ENCODE measurements at places on chromosomes 4 and X. TPM values are rescaled to one million over a fixed set of nuclear protein-coding genes. Genes with fewer than 3 reads are reported as not detected.

Gene CDKL2
- polyA plus RNA-seq: not detected

- DNase-seq: no peak
- no peak overlapping the region for H3K4me3 ChIP-seq
- H3K4me1 ChIP-seq: no peaks in the 10 kb centered on the region
- H3K27ac ChIP-seq: no peak overlapping the region
- peaks cover 1% of the 10 kb centered on the region for H3K27me3 ChIP-seq
These were observed 351.9 kb downstream of the FAT4 start for GRCh38 chr4:125666635-125667034.

Gene SPACA5
- polyA plus RNA-seq: not detected

DNA sequence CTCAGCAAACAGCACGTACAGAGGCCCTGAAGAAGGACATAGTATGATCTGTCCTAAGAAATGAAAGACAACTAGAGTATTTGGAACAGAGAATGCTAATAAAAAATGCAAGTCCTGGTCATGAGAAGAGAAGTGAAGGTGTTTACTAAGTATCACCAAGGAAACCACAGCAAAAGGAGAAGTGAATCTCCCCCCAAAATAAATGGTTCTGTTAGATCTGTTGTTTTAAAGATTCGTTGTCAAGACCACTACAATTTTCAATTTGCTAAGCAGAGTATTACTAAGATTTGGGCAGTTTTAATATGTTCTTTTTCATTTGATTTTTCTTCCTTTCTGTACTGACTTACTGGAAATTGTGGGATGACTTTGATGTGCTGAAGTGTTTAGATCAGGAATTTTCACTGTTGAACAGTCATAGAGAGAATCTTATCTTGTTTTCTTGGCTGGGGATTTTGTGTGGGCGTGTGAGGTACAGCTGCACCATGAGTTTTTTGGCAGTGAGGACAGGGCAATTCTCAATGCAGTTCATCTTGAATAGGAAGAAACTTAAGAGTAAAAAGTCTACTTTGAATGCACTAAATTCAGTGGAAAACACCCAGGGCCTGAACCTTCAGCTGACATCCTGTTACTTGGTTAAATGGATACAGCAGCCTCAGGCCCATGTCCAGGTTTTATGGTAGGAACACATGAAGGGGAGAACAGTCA is 132.2 kb downstream of the STIM2 start:
- no peaks in the 10 kb centered on the region for H3K27me3 ChIP-seq
- H3K4me3 ChIP-seq: no peak overlapping the region

GRCh38 chrX:131703646-131704045 is 159.8 kb downstream of the OR13H1 start:
- no peak for DNase-seq
- peak overlapping the region; percentile 96 for H3K4me3 ChIP-seq
- H3K36me3 ChIP-seq: no peaks in the 10 kb centered on the region
- no peak overlapping the region for H3K27ac ChIP-seq

Gene OPN1MW3
- polyA plus RNA-seq: 0.19 TPM

DNA sequence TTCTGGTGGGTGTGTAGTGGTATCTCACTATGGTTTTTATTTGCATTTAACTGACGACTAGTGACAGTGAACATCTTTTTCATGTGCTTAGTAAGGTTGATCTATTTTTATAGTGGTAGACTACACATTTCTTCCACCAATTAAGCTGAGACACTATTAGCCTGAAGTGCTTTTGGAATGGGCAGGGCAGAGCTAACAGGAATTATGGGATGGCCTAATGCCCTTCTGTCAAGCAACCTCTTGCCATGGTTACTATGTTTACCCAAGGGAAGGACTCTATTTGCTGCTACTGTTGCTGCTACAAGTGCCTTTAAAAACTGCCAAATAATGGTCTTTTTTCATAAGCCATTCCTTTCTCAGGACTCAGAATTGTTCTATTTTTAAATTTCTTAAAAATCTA is 676.7 kb upstream of the ACTRT1 start:
- no peaks in the 10 kb centered on the region for H3K4me1 ChIP-seq
- DNase-seq: no peak
- peaks cover 7% of the 10 kb centered on the region for H3K27me3 ChIP-seq
- H3K27ac ChIP-seq: no peak overlapping the region
- H3K36me3 ChIP-seq: no peaks in the 10 kb centered on the region

DNA sequence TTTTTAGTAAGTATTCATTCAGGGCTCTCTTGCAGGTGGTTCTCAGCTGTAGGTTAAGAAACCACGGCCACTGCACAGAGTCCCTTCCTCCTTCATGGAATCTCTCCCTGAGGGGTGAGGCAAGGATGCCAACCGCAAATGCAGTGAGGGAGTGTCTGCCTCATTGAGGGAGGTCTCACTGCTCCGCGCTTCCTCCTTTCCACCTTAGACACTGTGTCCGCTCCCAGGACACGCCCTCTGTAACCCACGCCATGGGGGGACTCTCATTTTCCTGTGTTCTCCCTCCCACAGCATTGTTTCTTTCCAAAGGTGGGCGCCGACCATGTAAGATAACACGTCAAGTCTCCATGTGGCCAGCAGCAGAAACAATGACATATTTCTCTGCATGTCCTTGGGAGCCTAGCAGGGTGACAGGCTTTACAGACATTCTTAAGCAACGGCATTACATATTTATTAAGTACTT is 63.2 kb downstream of the SEPSECS start:
- H3K4me3 ChIP-seq: no peak overlapping the region
- H3K27me3 ChIP-seq: peaks cover 2% of the 10 kb centered on the region
- no peaks in the 10 kb centered on the region for H3K36me3 ChIP-seq
- H3K4me1 ChIP-seq: no peaks in the 10 kb centered on the region
- H3K27ac ChIP-seq: no peak overlapping the region

- no peak overlapping the region for H3K27ac ChIP-seq
- peaks cover 9% of the 10 kb centered on the region for H3K36me3 ChIP-seq
- no peaks in the 10 kb centered on the region for H3K4me1 ChIP-seq
- no peaks in the 10 kb centered on the region for H3K27me3 ChIP-seq
- H3K4me3 ChIP-seq: no peak overlapping the region
- no peak for DNase-seq
These were observed 102.5 kb downstream of the TSPAN5 start for GRCh38 chr4:98555798-98556445.

Gene AFM
- polyA plus RNA-seq: not detected

Gene TLR3
- 5.8 TPM for polyA plus RNA-seq

- no peak for DNase-seq
- H3K27ac ChIP-seq: no peak overlapping the region
- peaks cover 3% of the 10 kb centered on the region for H3K27me3 ChIP-seq
- no peak overlapping the region for H3K4me3 ChIP-seq
- H3K4me1 ChIP-seq: no peaks in the 10 kb centered on the region
These were observed 326.7 kb upstream of the CLNK start for GRCh38 chr4:11011249-11011648.

Gene GYPB
- polyA plus RNA-seq: not detected

GRCh38 chr4:37561196-37561802 is 124.9 kb downstream of the RELL1 start:
- DNase-seq: no peak
- H3K36me3 ChIP-seq: no peaks in the 10 kb centered on the region
- peaks cover 4% of the 10 kb centered on the region for H3K27me3 ChIP-seq
- H3K27ac ChIP-seq: no peak overlapping the region

DNA sequence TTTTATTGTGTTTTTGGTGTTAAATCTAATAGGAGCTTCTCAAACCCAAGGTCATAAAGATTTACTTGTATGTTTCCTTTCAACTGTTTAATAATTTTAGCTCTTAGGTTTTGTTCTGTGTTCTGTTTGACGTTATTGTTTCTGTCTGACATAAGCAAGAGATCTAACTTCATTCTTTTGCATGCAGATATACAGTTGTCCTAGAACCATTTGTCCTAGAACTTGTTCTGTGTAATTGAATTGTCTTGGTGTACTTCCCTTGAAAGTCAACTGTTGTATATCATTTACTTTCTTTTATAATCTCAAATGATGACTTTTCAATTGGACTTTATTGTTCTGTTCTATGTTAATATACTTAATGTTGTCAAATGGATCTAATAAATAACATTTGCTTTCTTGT is 977.1 kb downstream of the FAT4 start:
- no peak overlapping the region for H3K4me3 ChIP-seq
- H3K36me3 ChIP-seq: no peaks in the 10 kb centered on the region
- H3K4me1 ChIP-seq: no peaks in the 10 kb centered on the region
- peaks cover 2% of the 10 kb centered on the region for H3K27me3 ChIP-seq
- DNase-seq: no peak

Gene PF4V1
- not detected for polyA plus RNA-seq

DNA sequence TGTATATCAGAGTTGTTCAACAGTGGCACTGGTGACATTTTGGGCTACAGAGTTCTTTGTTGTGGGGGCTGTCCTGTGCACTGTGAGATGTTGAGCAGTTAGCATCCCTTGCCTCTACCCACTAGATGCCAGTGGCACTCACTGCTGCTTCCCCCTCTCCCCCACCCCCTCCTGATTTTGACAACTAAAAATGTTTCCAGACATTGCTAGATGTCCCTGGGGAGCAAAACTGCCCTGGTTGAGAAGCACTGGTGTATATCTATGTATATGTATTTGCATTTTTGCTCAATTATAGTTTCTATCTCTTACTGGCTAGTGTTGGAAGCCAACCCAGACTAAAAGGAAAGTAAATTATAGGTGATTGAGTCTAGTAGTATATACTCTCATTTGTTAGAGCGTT is 2.4 kb downstream of the TMEM131L start:
- peaks cover 81% of the 10 kb centered on the region for H3K4me1 ChIP-seq
- no peak for DNase-seq
- peaks cover 4% of the 10 kb centered on the region for H3K36me3 ChIP-seq
- H3K27ac ChIP-seq: peak overlapping the region; percentile 87
- peaks cover 5% of the 10 kb centered on the region for H3K27me3 ChIP-seq

Gene TSPAN7
- polyA plus RNA-seq: 0.16 TPM

Gene FHIP1A
- not detected for polyA plus RNA-seq

GRCh38 chr4:23268072-23268771 is 575.5 kb downstream of the GBA3 start:
- no peak for DNase-seq
- H3K4me1 ChIP-seq: no peaks in the 10 kb centered on the region
- no peak overlapping the region for H3K4me3 ChIP-seq
- H3K27me3 ChIP-seq: no peaks in the 10 kb centered on the region

Gene VCX3A
- not detected for polyA plus RNA-seq

DNA sequence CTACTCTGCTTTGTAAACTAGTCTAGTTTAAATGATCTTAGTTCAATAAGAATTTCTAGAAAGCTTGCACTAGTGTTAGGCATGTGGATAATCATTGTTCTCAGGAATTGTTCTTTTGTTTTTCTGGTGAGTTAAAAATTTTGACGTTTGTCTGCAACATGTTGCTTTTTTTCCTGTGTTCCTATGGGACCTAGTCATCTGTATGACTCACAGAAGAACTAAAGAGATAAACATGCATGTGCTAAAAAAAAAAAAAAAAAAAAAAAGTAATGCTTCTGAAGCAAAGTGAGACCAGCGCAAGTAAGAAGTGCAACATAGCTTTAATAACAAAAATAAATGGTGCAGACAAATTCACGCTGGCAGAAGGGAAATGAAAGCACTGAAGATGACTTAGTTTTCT is 471.2 kb downstream of the IQCM start:
- H3K36me3 ChIP-seq: no peaks in the 10 kb centered on the region
- H3K27me3 ChIP-seq: no peaks in the 10 kb centered on the region
- H3K4me3 ChIP-seq: no peak overlapping the region
- no peak overlapping the region for H3K27ac ChIP-seq

Gene PDE5A
- 1.1 TPM for polyA plus RNA-seq

Gene NLRP2B
- not detected for polyA plus RNA-seq

Gene TAF7L
- not detected for polyA plus RNA-seq

Gene CLCN4
- not detected for polyA plus RNA-seq

DNA sequence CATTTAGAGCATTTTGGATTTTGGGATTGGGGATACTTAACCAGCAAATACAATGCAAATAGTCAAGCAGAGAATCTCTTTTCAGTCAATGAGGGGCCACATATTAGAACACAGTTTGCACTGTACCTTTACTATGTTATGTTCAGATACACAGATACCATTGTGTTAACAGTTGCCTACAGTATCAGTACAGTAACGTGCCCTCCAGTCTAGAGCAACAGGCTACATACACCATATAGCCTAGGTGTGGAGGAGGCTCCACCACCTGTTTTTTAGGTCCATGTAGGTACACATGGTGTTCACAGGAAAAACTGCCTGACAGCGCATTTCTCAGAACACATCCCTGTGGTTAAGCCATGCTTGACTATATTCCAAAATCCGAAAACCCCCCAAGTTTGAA is 9.1 kb downstream of the GRPEL1 start:
- H3K36me3 ChIP-seq: peaks cover 56% of the 10 kb centered on the region
- no peak overlapping the region for H3K27ac ChIP-seq
- peaks cover 13% of the 10 kb centered on the region for H3K4me1 ChIP-seq
- H3K4me3 ChIP-seq: no peak overlapping the region
- no peak for DNase-seq

- no peaks in the 10 kb centered on the region for H3K27me3 ChIP-seq
- peak overlapping the region; percentile 49 for H3K27ac ChIP-seq
- no peak overlapping the region for H3K4me3 ChIP-seq
- H3K4me1 ChIP-seq: peaks cover 46% of the 10 kb centered on the region
These were observed 152.2 kb downstream of the SH3KBP1 start for GRCh38 chrX:19735244-19735643.

Gene RASSF6
- not detected for polyA plus RNA-seq

Gene PTCHD1
- not detected for polyA plus RNA-seq

- H3K27me3 ChIP-seq: peaks cover 8% of the 10 kb centered on the region
- no peak for DNase-seq
- peaks cover 9% of the 10 kb centered on the region for H3K4me1 ChIP-seq
- H3K36me3 ChIP-seq: no peaks in the 10 kb centered on the region
These were observed 110.2 kb downstream of the GNL3L start for GRCh38 chrX:54640103-54640690.

- DNase-seq: no peak
- H3K27me3 ChIP-seq: no peaks in the 10 kb centered on the region
- no peaks in the 10 kb centered on the region for H3K4me1 ChIP-seq
- H3K36me3 ChIP-seq: no peaks in the 10 kb centered on the region
- no peak overlapping the region for H3K4me3 ChIP-seq
These were observed 191.2 kb upstream of the ATP6AP2 start for GRCh38 chrX:40389555-40389954.

Gene POU4F2
- polyA plus RNA-seq: not detected

DNA sequence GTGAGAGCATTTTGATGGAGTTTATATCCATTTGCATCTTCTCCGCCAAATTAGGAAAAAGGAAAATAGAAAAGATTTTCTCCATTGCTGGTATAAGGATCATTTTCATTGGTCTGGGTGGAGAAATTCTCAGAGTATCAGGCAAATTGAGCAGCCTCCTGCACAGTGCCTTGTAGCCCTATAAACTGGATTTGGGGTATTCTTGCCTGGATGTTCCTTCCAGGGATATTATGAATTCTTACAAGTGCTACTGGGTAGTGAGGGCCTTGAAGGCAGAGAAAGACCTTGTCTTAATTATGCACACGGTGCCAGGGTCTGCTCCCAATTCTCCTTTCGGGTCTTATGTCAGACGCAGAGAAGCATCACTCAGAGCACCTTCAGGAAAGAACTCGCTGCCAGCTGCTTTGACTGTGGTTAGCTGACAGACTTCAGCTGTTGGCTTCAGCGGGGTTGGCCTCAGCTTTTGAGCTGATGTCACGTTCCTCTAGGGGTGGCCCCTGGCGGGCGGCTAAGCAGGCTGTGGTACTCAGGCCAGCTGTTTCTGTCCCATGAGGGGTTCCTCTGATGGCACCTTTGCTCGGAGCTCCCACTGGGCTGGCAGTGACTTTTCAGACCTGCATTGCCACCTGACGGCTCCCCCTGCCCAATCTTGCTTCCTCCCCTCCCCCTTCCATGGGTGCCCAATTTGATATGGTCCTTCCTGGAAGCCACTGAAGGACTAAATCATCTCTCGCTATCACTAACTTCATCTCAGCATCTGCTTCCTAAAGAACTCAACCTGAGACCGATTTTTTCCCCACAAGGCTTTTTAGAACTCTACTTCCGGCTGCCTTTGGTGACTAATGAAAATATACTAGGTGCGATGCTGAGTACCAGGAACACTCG is 519.5 kb downstream of the BCOR start:
- DNase-seq: no peak
- H3K36me3 ChIP-seq: no peaks in the 10 kb centered on the region
- peaks cover 2% of the 10 kb centered on the region for H3K4me1 ChIP-seq

All from immature natural killer cell (primary cell).